Left lung (tissue), 14 donors: ENCODE measurements at places on chromosomes 13 and 19. TPM values are rescaled to one million over a fixed set of nuclear protein-coding genes. Genes with fewer than 3 reads are reported as not detected.
A peak's percentile ranks its signal among the peaks of the same experiment; 100 is the strongest.

DNA sequence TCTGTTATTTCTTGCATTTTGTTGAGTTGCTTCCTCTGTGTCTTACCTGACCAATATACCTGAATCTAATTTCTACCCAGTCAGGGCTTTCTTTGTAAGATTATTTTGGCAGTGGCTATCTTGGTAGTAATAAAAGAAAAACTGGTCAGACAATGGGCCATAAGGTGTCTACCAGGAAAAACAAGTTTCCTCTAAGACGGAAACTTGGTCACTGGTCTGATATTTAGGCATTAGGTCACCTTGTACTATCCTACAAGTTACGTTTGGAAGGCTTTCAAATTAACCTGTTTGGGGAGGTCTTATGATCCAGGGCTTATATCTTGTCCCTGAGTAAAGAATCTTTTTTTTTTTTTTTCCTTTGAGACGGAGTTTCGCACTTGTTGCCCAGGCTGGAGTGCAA, 9.2 kb downstream of the ZNF823 start:
- DNase-seq = no peak

DNA sequence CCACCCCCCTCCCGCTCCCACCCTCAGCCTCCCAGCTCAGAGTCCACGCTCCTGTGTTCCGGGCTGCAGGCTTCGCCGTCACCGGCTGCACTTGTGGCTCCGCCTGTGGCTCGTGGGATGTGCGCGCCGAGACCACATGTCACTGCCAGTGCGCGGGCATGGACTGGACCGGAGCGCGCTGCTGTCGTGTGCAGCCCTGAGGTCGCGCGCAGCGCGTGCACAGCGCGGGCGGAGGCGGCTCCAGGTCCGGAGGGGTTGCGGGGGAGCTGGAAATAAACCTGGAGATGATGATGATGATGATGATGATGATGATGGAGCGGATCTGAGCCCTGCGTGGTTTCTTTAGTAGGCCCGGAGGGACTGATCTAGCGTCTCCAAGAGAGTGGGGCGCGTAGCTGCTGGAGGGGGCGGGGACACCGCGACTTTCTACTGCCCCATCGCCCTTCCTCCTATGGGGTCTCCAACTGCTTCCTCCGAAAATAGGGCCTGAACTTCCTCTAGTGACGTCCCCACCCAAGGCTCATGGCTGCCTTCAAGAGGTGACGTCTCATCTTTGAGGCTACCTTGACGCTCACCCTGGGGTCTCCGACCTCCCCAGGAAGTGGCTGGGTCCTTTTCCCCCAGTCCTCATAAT, 1.4 kb downstream of the RETN start:
- DNase-seq = peak; percentile 20

GRCh38 chr13:43389573-43389972, 366.2 kb downstream of the DNAJC15 start:
- no peak for DNase-seq

GRCh38 chr13:47545201-47546024, 455.7 kb downstream of the SUCLA2 start:
- DNase-seq = no peak

DNA sequence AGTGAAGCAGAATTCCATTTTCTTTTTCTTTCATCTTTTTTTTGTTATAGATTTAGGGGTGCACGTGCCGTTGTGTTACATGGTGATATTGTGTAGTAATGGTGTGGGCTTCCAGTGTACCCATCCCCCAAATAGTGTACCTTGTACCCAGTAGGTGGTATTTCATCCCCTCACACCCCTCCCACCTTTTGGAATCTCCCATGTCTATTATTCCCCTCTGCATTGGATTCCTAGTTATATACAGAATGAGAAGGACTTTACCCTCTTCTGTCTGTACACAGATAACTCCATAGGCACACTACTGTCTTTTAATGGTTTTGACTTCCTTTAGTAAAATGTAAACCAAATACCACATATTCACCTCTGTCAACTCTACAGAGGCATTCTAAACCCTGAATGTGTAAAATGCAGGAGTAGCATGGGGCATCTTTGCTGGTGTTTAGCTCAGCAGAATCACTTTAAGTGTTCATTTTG, 28.0 kb downstream of the FRY start:
- DNase-seq = no peak

Gene RAB3A
- total RNA-seq = 3.1 TPM

- no peak for DNase-seq
Observed at GRCh38 chr13:64314331-64314730, 2898.7 kb upstream of the PCDH20 start.

Gene STOML3
- not detected for total RNA-seq

GRCh38 chr19:16771618-16772017, 52.0 kb downstream of the NWD1 start:
- DNase-seq = no peak

Gene CAPN12
- 1.7 TPM for total RNA-seq

GRCh38 chr13:106529415-106530170, 5.9 kb downstream of the EFNB2 start:
- no peak for DNase-seq

Gene IGSF23
- total RNA-seq = not detected

DNA sequence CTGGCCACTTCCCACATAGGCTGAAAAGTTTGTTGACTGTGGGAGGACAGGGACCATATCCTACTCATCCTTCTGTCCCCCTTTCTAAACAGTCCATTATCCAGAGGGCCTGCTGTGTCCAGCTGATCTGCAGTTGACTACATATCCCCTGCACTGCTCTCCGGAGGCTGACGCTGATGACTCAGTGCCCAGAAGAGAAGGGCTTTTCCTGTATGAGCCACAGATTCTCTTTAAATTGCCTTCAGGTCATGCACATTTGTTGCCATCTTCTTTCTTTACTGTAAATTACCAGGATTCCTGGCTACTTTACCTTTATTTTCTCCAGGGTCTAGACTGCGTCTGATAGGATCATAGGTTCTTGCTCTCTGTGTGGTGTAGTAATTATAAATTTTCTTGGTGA, 125.2 kb downstream of the LACC1 start:
- DNase-seq = no peak

Gene CHERP
- total RNA-seq = 38.0 TPM

Gene LRRC63
- 0.65 TPM for total RNA-seq

DNA sequence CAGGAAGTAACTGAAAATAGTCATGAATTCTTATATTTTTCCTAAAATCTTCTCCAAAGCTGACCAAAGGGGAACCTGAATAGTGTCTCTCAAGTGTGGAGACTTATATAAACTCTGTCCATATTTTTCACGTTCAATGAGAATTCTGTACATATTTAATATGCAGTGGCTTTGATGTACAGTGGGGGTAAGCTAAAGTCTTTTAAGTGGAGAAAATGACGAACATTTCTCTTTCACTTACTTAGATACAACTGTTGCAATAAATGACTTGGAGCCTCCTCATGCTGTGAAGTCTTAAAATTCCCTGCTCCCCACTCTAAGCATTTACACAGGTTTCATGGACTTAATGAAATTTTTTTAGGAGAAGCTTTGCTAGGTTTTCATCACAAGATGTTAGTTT, 1196.7 kb downstream of the EFNB2 start:
- no peak for DNase-seq

GRCh38 chr13:39035799-39036198, 2.1 kb downstream of the PROSER1 start:
- no peak for DNase-seq

GRCh38 chr13:34430294-34430693, 511.8 kb upstream of the NBEA start:
- DNase-seq = no peak

DNA sequence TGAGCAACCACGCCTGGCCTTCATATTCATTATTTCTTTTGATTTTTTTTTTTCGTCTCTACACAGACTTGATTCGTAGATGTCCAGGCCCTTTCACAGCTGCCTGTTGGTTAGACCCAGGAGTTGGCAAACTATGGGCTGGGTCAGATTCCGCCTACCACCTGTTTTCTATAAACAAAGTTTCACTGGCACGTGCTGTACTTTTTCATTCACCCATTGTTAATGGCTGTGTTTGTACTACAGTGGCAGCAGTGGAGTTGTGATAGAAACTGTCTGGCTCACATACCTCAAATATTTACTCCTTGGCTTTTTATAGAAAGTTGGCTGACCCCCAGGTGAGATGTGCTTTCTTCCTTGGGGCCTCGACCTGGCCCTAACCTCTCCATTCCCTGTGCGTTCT, 72.9 kb upstream of the TEX29 start:
- no peak for DNase-seq

- DNase-seq = peak; percentile 85
Observed at GRCh38 chr19:13055213-13056051, 47.2 kb downstream of the LYL1 start.
